ENCODE measurements at places on chromosomes 4 and X.

DNA sequence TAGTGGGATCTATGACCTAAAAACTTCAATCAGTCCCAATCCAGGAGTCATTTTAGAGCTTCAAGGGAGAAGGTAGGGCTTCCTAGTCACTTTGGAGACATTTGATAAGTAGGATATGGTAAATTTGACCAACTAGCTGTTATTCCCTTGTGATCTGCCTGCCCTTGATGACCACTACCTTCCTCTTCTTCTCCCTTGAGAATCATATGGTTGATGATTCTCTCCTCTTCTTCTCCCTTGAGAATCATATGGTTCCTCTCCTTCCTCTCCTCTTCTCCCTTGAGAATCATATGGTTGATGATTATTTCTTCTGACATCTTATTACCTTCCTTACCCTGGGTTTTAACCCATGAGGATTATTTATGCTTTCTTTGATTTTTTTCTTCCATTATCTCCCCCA, 482.6 kb upstream of the TENM3 start:
- DNase-seq = no peak

DNA sequence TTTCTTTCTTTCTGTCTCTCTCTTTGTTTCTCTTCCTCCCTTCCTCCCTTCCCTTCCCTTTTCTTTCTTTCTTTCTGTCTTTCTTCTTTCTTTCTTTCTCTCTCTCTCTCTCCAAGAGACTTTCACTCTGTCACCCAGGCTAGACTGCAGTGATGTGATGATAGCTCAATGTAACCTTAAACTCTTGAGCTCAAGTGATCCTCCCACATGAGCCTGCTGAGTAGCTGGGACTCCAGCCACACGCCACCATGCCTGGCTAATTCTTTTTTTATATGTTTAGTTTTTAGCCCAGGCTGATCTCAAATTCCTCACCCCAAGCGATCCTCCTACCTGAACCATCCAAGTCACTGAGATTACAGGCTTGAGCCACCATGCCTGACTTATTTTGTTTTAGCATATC, 64.3 kb upstream of the EMCN start:
- DNase-seq = no peak

DNA sequence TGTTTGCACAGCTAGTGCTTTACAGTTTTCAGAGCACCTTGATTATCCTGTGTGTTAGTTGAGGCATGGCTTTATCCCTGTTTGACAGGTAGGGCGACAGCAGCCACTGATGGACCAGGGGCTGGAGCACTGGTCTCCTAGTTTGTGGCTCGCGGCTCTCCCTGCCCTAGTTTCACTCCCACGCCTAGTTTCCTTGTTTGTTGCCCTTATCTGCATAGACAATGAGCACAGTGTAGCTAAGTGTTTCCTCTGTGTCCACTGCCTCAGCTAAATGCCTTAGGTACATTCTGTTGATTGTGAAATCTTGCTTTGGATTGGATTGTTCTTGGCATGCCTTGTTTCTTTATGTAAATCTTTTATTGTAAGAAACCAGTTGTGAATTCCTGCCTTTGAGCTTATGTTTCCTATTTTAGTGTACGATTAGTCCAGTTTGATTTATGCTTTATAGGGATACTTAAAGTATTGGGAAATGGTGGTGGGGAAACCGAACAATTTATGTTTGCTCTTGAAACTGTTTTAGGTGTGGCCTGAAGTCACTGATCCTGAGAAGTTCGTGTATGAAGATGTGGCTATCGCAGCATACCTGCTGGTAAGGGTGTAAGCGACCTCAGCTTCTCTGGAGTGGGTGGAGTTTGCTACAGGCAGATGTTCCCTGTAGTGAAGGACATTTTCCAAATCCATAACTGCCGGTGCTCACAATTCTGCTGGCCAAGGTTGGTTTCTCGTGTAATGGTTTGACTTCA, 11.0 kb downstream of the TRMT44 start:
- DNase-seq = no peak

DNA sequence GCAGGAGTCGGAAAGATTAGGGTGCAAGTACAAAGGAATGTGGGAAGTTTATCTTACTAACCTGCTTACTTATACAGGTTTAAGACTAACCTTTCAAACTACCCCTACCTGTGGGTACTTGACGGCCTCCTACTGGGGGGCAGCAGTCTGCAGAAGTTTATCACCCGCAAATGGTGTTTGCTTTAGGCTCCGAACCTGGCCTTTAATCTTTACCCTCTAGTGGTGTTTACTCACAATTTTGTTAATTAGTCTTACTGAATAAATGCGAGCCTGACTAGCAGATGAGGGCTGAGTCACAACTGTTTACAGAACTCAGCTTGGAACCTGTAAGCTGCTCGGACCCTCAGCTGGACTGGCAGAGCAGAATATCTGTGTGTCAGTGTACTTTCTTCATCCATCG, 204.2 kb upstream of the GPRIN3 start:
- DNase-seq = no peak

GRCh38 chrX:29940750-29941149, 274.6 kb upstream of the MAGEB2 start:
- no peak for DNase-seq

- no peak for DNase-seq
These were observed 65.9 kb downstream of the ANTXR2 start for GRCh38 chr4:80006935-80007744.
